ENCODE measurements at places on chromosomes 6 and 20.
A peak's percentile ranks its signal among the peaks of the same experiment; 100 is the strongest.

- no peak for DNase-seq
These were observed 42.5 kb downstream of the CPXM1 start for GRCh38 chr20:2757969-2758368.

- DNase-seq, result no peak
These were observed 53.8 kb upstream of the CD83 start for GRCh38 chr6:14063756-14064155.

DNA sequence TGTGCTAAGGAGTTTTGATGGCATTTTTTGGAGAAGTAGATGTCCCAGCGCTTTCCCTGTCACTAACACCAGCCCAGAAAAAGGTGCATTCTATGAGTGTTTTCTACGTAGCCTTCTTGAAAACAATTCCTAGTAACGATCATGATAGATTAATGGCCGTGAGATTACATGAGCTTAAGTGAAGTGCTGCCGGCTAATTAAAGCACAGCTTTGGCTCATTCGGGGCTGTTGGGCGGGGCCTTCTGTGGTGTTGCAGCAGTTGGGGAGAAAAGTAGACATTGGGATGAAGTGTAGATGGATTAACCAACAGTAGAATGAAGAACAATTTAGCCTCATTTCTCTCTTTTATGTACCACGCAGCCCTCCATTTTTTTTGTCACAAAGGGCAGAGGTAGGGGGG lies 20.8 kb upstream of the TRAF3IP2 start:
- DNase-seq, result peak; percentile 44

DNA sequence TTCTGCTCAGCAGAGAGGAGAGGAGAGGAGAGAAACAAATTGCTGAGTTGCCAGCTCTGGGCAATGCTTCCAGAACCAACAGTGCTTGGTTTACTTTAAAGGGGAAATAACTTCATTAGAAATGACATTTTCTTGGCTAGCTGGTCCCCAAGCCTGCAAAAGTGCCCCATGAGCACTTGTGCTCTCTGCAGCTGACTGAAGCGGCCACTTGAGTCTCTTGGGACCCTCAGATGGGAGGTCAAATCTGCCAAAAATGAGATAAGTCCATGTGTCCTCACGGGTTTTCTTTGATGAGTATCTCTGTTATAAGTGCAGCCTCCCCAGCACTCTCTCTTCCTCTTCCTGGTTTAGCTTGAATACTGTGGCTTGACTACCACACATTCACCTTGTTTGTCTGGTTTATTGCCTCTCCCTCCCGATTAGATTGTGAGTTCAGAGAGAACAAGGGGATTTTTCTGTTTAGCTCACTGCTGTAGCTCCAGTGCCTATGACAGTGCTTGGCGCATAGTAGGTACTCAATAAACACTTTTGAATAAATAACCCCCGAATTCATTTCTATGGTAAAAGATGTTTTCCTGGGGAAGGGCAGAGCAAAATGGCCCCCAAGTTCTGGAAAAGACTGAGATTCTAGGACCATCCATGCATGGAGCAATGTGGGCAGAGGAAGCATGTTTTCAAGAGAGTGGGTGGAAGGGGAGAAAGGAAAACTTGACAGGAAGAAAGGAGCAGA lies 7.0 kb upstream of the RIN2 start:
- no peak for DNase-seq

- no peak for DNase-seq
These were observed 3.5 kb upstream of the GRM4 start for GRCh38 chr6:34149452-34149810.

DNA sequence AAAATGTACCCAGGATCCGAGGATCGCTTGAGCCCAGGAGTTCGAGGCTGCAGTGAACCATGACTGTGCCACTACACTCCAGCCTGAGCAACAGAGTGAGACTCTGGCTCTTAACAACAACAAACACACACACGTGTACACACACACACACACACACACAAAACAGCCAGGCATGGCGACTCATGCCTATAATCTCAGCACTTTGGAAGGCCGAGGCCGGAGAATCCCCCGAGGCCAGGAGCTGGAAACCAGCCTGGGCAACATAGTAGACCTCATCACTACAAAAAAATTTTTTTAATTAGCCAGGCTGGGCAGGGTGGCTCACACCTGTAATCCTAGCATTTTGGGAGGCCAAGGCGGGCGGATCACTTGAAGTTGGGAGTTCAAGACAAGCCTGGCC lies 23.3 kb upstream of the ARFGEF2 start:
- no peak for DNase-seq

GRCh38 chr6:88612631-88613030 lies 350.8 kb downstream of the RNGTT start:
- no peak for DNase-seq

GRCh38 chr6:31728767-31729514 lies at the start of gene DDAH2:
Gene DDAH2, minus strand, starts transcription at chr6:31729299. Its CDS starts 138 bp downstream, at chr6:31729161.
- no peak for DNase-seq

DNA sequence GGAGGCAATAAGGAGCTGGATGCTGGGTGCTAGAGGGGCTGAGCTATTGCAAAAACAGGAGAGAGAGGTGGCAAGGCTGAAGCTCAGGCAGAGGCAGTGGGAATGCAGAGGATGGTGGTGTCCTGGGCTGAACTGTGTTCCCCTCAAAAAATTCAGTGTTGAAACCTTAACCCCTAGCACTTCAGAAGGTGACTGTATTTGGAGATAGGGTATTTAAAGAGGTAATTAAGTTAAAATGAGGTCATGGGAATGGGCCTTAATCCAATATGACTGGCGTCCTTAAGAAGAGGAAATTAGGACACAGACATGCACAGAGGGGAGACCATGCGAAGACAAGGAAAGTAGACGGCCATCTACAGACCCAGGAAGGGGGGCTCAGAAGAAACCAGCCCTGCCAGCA lies 11.5 kb upstream of the MMP9 start:
- no peak for DNase-seq

- DNase-seq, result no peak
These were observed 10.4 kb downstream of the COX7A2 start for GRCh38 chr6:75233092-75233615.

DNA sequence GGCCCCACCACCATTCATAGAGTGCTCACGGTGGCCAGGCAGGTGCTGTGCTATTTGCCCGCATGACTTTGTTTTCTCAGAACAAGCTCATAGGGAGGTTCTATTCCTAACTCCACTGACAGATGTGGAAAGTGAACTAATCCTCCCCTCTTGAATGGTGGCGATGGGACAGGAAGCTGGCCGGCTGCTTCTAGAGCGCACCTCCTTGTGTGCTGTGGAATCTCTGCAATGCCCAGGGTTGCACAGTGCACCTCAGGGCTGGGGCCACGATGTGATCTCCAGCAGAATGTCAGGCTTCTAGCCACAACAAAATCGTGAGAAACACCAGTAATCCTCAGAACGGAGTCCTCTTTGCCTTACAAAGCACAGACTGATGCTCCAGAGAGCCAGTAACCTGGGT lies 53.8 kb upstream of the SLC22A23 start:
- no peak for DNase-seq

GRCh38 chr6:127366282-127367022 lies 23.0 kb upstream of the ECHDC1 start:
- DNase-seq, result no peak

- DNase-seq, result no peak
These were observed 20.8 kb downstream of the MCM8 start for GRCh38 chr20:5971203-5971602.

DNA sequence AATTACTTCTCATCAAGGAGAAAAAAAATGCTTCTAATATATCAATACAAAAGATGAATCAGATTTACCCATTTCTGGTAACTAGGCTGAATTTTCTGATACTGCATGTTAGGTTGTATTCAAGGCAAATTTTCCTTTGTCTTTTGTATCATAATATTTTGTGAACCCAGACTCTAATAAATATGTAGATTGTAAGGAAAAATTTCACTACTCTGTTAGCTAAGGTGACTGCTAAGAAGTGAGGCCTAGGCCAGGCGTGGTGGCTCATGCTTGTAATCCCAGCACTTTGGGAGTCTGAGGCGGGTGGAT lies 12.7 kb downstream of the TP53INP2 start:
- DNase-seq, result no peak

Measured in right lung (tissue), 10 donors.